ENCODE measurements at places on chromosomes 3 and 15.

- DNase-seq = no peak
Measured at GRCh38 chr15:100115711-100116090, 226.1 kb downstream of the ADAMTS17 start.

- no peak for DNase-seq
Measured at GRCh38 chr3:158103887-158104327, 2.3 kb downstream of the SHOX2 start.

DNA sequence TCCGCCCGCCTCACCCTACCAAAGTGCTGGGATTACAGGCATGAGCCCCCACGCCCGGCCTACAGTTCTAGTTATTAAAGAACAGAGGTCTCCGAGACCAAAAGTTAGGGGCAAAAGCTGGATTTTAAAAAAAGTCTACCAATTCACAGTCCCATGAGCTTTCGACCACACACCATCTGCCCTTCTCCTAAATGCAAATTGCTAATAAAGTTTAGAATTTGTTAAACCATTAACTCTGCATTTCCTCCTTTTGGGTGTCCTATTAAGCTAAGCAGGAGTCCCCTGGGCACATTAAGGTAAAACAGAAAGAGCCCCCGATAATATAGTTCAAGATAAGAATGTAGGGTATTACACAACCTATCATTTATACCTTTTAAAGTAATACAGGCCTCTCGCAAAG is 322.7 kb downstream of the FOXP1 start:
- DNase-seq = no peak

DNA sequence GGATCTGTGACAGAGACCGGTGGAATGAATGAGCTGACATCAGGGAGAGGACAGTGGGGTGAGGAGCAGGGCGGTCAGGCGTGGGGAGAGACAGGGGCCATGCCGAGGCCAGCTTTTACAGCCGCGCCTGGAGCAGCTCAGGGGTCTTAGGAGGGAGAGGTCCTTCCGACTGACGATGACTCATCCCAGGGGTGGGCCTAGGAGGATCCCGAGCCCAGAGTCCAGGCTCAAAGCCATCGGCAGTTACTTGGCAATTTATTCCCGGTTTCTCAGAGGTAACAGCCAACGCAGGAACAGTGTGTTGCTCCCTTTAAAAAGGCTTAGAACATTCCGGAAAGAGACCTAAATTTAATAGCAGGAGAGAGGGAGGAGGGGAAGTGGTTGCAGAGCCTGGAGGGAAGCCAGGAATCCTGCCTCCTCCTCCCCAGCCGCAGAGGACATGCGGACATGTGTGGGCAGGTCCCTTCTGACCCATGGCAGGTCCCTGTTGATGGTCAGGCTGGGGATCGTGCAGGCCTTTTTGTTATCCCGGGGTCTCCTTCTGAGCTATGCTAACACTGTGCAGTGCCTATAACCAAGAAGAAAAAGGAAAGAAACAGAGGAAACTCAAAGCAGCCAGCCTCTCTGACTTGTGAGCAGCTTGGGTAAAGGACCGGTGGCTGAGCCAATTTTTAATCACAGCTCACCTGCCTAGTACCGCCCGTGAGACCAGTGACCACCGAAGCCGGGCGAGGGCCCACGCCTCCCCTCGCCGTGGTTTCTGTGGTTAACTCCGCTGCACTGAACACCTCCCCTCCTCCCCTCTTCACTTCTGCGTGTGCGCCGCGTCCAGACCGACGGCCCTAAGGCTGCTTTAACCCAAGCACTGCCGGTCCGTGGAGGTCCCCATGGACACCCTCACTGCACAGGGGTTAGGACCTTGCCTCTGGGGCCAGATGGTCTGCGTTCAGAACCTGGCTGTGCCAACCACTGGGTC is 392.4 kb upstream of the PROK2 start:
- DNase-seq = no peak

DNA sequence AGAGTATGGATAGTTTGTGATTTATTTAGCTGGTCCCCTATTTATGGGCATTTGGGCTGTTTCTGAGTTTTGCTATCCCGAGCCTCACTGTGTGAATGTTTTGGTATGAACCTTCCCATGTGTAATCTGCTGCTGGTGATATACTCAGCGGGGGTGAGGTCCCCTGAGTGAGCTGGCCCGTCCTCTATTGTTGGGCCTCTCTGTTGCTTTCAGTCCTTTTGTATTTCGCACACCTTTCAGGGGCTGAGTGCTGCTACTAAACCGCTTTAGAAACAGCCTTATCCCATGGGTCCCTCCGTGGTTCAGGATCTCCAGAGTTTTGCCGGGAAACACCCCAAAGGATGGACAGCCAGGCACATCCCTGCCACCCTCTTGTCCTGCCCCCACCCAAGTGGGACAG is 94.5 kb downstream of the WNT7A start:
- no peak for DNase-seq

GRCh38 chr3:134352031-134352671 is 22.1 kb downstream of the AMOTL2 start:
- DNase-seq = no peak

- no peak for DNase-seq
Measured at GRCh38 chr3:15305359-15305844, 27.0 kb downstream of the SH3BP5 start.

DNA sequence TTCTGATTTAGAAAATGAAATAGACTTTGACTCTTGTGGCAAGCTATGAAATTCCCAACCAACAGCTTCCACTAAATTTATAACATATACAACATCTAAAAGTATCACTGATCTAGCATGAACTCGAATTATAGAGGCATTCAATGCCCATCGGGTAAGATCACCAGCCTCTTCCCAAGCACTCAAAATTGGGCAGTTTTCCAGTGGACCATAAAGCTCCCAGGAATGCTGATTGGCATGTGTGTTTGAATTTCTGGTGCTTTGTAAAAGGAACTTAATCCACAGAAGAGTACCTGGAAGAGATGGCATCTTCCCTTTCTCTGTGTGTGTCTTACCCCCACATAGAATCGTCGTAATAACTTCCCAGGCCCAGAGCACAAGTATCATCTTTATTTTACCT is 10.0 kb downstream of the LRTM1 start:
- DNase-seq = no peak
